Left colon (tissue), 2 donors: ENCODE measurements at places on chromosomes 13 and 19.

DNA sequence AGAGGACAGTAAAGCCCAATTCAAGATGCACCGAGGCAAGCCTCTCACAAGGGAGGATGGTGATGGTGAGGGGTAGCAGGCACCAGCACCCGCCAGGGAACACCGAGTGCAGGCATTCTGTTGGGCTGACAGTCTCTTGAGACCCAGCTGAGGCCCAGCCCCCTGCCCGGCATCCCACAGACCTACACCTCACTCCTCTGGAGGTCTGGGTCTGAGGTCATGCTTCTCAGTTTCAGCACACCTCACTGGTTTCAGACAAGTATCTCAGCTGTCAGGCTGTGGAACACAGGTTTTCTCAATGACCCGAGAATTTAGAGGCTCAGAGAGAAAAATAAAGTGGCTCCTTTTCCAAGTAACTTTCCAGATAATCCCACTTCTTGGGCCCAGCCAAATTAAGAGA, 27.7 kb upstream of the EPHX3 start:
- DNase-seq, result no peak

DNA sequence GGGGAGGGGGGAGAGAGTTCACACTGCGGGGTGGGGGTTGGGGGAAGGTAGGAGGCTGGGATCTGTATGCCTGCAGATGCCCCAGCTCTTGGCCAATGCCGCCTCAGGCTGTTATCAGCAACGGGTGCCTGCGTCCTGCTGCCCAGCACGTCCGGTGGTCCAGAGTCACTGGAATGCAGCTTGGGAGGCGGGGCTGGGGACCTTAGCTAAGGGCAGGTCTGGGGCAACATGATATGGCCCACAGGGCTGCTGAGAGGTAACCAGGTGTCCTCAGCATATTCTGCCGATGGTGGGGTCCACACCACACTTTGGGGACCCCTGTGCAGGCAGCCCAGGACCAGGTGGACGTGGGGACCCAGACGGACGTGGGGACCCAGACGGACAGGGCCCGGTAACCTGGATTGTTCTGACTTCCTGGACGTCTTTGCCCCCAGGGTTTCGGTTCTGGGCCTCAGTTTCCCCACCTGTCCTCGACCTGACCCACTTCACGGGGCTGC, 668 bp upstream of the ARHGAP45 start:
- DNase-seq, result peak; percentile 40

DNA sequence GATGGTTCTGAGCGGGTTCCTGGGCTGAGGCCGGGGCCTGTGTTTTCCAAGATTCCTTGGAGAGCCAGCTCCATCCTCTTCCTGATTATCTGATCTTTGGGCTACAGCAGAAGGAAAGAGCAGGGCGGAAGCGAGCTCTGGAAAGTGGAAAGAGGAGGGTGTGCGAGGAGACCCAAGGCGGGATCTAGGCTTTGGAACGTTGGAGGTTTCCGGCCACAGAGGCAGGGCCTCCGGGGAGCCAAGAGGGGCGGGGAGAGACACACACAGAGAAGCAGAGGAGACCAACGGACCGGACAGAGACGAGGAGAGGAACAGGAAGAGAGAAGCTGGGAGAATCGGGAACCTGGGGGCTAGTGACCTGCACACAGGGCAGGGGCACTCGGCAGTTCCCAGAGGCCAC, at the start of gene CLEC11A:
Gene CLEC11A (plus strand): TSS at position 296 of the 400 bp plus-strand sequence. CDS start 162 bp downstream, outside the sequence.
- DNase-seq, result peak; percentile 37

DNA sequence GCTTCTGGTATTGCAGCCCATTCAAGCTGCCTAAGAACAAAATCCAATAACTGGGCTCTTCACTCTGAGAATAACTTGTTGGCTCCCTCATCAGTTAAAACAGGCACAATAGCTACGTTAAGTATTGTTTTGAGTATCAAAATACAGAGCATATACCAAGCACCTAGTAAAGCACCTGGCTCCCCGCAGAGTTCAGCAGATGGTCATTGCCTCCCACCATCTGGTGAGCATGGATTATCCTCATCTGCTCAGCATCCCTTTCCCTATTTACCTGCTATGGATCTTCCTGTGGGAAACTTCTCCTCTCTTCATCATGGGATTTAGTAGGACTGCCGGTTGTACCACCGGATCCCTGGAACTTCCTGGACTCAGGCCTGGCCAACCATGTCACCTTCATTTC, 199.2 kb upstream of the MAB21L1 start:
- DNase-seq, result no peak

DNA sequence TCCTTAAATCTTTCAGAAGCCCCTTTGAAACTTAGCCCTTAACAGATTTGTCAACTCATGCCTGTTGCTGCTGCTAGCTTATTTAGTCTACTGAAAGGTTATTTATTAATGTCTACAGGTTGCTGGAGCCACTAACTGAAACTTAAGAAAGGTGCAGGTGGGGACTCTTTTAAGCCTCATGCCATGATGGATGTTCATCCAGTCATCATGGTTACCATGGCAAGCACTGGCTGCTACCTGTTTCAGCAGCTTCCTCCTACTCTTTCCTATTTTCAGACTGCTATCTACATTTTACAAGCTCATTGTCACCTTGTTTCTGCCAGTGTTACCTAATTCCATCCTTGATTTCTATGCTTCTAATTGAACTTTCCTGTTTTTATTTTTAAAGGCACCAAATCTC, 27.1 kb downstream of the DGKH start:
- no peak for DNase-seq

DNA sequence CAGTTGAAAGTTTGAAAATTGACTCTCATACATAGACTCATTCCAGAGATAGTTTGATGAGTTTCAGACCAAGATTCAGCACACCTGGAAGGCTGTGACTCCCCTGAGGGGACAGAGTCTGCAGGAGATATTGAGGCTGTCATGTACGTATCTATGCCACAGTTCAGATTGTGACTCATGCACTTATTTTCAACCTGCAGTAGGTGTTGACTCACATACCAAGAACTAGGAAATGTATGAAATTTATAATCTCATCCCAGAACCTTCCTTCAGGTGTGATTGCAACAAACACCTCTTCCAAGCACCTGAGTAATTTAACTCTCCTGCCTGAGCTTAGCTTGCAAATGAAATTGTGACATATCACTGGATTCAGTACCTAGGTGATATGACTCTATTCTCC, 64.4 kb upstream of the ZNF43 start:
- no peak for DNase-seq

GRCh38 chr13:49828453-49828852, 36.0 kb upstream of the KPNA3 start:
- no peak for DNase-seq

- DNase-seq, result no peak
Observed at GRCh38 chr13:50026788-50027473, 11.7 kb downstream of the KCNRG start.

DNA sequence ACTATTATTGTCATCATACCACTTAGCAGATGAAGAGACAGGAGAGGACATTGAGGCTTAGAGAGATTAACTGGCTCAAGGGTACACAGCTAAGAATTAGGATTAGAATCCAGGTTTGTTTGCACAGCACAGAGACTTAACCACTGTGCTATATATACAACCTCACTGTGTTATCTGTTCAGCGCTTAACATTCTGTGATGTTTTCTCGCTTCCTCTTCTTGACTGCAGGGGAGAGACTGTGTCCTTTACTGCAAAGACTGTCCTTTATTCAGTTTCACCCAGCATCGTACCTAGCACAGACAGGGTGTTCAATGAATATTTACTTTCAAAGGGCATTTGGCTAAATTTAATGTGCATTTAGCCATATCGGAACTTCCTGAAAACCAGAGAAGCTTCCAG, 54.9 kb upstream of the PCDH8 start:
- DNase-seq, result no peak

- peak; percentile 28 for DNase-seq
Observed at GRCh38 chr13:94433055-94433961, 46.2 kb downstream of the DCT start.

DNA sequence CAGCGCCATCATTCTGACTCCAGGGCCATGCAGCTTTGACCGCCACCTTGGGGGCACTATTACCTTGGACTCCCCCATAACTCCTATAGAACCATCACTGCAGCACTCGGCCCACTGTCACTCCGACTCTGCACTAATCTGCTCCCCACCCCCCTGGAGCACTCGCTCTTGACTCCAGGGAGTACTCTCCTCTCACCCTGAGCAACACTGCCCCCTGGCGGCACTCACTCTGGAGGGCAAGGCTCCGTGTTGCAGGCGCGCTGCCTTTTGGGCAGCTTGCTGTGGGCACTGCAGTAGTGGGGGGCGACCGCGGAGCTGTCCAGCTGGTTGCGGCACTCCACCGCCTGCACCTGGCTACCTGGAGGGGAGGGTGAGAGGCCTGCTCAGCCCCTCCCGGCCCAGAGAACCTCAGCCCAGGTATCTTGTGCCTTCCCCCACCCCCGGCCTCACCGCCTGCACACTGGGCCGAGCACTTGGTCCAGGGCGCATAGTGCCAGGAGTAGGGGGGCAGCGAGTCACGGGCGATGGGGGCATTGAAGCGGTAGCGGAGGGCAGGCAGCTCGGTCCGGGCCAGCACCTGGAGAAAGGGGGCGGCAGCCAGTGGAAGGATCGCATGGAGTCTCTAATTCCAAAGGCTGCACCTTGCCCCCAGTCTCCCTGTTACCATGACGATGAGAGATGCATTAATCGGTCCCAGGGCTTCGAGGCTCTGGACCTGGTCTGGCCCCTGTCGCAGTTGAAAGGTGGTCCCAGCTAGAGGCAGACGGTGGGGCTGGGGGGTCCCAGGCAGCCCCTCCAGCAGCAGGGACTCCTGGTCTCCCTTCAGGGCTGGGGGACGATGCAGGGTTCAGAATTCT, 8.9 kb upstream of the MYO1F start:
- no peak for DNase-seq
